GM19239 (cell line): ENCODE measurements at places on chromosomes 12 and 14.

- no peak for DNase-seq
These were observed 2.4 kb upstream of the A2M start for GRCh38 chr12:9118158-9118557.

- no peak for DNase-seq
These were observed 56.2 kb downstream of the DUSP16 start for GRCh38 chr12:12506496-12506890.

DNA sequence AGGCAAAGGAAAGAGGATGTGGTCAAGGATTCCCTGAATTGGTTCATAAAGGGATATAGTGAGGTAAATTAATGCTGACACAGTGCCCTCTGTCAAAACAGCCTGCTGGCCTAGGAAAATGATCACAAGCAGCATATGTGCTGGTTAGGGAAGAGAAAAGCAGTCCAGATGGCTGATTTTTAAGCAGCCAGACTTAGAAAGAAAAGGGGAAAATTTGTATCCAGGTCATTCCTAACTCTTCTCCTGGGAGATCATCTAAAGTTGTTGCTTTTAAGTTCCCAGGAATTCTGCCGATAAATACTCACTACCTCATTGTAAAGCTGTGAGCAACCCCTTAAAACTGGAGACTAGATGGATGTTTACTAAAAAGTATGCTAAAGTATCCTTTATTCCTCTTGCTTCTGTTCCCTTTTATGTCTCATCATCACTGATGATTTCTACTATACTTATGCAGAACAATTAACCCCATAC lies 46.4 kb upstream of the CNOT2 start:
- DNase-seq = no peak

GRCh38 chr14:58587271-58587670 lies 50.5 kb upstream of the DACT1 start:
- no peak for DNase-seq

- DNase-seq = no peak
These were observed 36.3 kb downstream of the BEST3 start for GRCh38 chr12:69662764-69663163.

DNA sequence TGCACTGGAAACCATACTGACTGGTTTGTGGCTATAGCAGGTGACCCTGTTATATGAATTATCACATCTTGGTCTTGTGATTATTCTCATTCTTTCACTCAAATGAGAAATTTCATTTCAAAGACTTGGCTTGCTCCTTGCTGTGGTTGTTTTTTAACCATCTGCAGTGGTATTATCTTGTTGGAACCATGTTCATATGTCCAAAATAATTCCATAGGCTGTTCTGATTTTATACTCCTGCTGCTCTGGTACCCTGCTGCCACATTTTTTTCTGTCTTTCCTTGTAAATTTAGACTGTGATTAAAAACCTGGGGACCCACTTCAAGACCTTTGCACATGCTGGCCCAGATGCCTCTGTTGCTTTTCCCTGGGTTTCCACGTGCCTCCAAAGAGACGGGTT lies 190.2 kb downstream of the TMEM117 start:
- DNase-seq = no peak

DNA sequence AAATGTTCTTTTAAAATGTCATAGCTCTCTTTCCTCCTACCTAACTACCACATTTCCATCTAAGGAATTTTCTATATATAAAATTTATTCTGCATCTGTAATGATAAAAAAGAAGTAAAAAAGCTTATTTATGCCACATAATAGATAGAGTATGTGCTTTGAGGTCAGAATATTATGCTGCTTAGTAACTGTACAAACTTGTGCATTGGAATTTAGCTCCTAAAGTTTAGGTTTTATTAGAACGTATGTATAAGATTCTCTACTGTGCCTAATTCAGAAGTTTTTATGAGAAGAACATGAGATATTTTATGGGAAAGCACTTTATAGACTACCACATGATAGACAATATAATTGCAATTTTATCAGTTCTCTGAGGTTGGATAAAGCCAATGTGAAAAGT lies 384.6 kb downstream of the SLC16A7 start:
- DNase-seq = no peak

- no peak for DNase-seq
These were observed 196.8 kb upstream of the STXBP6 start for GRCh38 chr14:25246751-25247150.
